Stimulated activated CD4-positive, alpha-beta T cell treated with anti-CD3 and anti-CD28 coated beads, Interleukin-15, amount 100 ng/mL, for 48 hours (primary cell): ENCODE measurements at places on chromosomes 1 and 21.

DNA sequence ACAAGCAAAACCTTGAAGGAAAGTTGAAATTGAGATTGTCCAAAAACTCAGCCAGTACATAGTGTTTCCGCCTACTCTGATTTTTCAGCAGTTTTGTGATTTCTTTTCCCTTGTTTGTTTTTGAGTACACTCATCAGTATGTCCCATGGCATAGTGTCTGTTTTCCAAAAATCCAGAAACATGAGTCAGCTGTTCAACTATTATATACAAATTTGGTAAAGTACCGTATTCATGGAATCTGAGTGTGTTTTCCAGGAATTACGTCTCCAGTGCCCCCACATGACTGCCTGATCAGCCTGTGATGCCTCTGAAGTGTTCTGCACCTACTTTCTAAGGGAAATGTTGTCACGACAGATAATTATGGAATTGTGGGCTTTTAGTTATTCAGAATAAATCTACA lies 186.8 kb downstream of the LTN1 start:
- no peak for DNase-seq

GRCh38 chr21:42316891-42317290 lies 1.7 kb upstream of the TFF3 start:
- DNase-seq, result no peak

- DNase-seq, result no peak
Measured at GRCh38 chr1:220999872-221000863, 120.9 kb downstream of the HLX start.

DNA sequence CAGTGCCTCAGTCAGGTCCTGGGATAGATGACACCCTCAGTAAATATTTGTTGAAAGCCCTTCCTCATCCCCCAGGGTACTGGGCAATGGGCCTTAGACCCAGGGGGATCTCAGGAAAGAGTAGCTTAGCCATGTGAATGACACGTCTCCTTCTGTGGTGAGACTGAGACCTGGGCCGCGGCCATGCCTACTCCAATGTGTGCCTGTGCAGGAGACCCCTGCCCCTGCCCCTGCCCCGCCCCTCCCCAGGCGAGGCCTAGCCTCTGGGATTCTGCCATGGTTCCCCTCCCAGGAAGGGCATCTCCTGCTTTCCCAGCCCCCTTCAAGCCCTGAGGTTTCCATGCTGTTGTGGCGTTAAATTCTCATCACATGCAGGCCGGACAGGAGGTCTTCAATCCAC lies 7.1 kb downstream of the MYOM3 start:
- DNase-seq, result no peak

GRCh38 chr1:20493839-20494608 lies 8.0 kb upstream of the CAMK2N1 start:
- peak; percentile 62 for DNase-seq

DNA sequence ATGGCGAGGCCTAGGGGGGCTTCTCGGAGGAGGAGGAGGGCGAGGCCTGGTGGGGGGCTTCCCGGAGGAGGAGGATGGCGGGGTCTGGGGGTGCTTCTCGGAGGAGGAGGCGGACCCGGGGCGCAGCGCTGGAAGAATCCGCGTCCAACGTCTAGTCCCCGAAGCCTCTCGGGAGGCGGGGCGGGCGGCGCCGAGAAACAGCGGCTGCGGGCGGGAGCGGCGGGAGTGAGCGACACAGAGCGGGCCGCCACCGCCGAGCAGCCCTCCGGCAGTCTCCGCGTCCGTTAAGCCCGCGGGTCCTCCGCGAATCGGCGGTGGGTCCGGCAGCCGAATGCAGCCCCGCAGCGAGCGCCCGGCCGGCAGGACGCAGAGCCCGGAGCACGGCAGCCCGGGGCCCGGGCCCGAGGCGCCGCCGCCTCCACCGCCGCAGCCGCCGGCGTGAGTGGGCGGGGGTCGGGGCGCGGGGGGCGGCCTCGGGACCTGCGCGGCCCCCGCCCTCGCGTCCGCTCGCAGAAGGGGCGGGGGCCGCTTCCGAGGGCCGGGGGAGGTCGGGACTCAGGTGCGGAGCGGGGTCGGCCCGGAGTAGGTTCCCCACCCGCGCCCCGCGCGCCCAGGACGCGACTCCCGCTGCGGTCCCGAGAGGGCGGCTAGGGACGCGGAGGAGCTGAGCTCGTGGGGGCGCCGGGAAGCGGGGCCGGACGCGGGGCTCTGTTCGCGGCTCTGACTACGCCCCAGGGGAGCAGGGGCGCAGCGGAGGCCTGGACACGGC lies at the start of gene KLHL17:
TSS of gene KLHL17 (plus strand) at position 222 of the 769 bp plus-strand sequence. CDS start at position 332, 110 bp downstream.
- peak; percentile 68 for DNase-seq

- DNase-seq, result no peak
Measured at GRCh38 chr1:12140016-12140415, 26.8 kb upstream of the TNFRSF1B start.

- DNase-seq, result no peak
Measured at GRCh38 chr1:59379371-59379728, 82.5 kb downstream of the FGGY start.

DNA sequence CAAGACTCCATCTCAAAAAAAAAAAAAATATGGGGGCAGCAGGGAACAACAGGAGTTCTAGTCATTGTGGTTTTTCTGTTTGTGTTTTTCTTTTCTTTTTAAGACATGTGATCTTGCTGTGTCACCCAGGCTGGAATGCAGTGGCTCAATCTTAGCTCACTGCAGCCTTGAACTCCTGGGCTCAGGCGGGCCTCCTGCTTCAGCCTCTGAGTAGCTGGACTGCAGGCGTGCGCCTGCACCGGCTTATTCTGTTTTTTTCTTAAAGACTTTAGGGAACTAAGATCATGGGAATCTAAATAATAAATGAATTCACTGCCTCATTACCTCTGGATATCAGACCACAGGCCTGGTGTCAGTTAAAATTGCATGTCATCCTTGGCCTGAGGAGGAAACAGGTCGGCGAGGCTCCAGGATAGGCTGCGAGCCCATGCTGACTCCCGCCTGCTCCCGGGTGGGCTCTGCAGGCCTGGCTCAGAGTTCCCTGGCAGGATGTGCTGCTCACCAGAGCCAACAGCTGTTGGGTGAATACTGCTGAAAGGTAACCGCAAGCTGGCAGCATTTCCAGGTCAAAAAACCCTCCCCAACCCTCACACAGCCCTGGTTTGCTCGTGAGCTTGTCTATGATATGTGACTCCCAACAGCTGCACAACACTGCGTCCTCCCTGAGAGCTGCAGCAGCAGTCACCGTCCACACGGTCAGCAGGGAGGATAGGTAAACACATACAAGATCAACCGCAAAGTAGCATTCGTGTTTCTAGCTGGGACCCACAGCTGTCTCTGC lies 58.1 kb downstream of the SCCPDH start:
- DNase-seq, result no peak

GRCh38 chr1:229031061-229031460 lies 239.8 kb upstream of the RAB4A start:
- DNase-seq, result no peak

DNA sequence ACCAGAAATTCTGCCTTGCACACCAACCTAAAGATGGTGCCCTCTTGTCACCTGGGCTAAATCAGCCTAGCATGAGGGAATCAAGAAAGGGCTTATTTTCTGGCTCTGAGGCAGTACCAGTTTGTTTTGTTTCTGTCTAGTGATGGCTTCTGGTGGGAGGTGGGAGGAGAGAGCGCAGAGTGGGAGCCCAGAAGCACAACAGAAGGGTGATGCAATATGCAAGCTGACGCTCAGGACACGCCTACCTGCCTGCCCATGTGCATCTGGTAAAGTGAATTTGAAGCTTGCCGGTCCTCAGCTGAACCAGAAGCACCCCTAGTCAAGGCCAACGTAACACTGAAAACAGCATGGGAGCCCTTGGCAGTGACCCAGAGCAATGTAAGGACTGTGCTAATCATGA lies 138.4 kb upstream of the TIAM1 start:
- no peak for DNase-seq

DNA sequence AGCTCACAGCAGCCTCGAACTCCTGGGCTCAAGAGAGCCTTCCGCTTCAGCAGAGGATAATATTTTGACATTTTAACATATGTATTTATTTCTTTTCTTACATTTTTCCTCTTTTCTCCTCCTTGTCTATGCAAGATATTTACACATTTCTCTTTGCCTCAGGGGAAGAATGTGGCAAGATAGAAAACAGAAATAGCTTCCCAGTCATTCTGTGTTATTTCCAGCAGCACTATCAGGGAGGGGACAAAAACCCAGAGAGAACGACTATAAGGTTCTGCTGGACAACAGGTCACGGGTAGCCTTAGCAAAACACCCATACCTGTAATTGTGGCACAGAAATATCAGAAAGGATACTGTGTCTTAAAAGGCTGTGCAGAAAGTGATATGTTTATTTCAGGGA lies 7.9 kb downstream of the CD1D start:
- DNase-seq, result no peak

DNA sequence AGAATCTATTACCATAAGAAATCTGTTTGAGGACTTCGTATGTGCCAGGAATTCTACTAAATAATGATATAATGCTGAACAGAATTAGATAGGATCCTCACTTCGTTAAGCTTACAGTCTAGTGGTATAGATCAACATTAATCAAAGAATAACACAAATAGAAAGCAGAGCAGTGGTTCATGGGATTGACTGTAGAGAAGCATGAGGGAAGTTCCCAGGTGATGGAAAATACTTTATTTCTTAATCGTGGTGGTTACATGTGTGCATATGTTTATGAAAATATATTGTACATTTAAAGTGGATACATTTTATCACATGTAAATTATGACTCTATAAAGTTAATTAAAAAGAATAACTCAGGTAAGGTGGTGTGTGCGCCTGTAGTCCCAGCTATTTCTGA lies 110.5 kb downstream of the OSBPL9 start:
- DNase-seq, result no peak

GRCh38 chr1:10495952-10496351 lies 21.2 kb downstream of the PEX14 start:
- no peak for DNase-seq

DNA sequence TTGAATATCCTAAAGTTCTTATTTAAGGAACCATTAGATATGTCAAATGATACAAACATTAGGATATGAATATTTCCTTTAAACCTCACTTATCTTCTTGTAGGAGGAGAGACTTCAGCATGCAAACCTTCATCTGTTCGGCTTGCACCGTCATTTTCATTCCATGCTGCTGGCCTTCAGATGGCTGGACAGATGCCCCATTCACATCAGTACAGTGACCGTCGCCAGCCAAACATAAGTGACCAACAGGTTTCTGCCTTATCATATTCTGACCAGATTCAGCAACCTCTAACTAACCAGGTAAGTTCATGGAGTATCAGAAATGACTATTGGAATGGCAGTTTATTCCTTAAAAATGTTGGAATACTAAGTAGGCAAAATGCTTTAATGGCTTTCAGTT lies 106.0 kb downstream of the DYRK1A start:
- no peak for DNase-seq

GRCh38 chr1:163395790-163396189 lies 74.0 kb downstream of the NUF2 start:
- DNase-seq, result no peak

DNA sequence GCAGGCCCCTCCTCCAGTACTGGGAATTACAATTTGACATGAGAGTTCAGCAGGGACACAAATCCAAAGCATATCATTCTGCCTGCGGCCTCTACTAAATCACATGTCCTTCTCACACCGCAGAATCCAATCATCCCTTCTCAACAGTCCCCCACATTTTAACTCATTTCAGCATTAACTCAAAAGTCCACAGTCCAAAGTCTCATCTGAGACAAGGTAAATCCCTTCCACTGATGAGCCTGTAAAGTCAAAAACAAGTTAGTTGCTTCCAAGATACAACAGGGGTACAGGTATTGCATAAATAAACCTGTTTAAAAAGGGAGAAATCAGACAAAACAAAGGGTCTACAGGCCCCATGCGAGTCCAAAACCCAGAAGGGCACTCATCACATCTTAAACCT lies 64.0 kb downstream of the EBNA1BP2 start:
- DNase-seq, result no peak

- no peak for DNase-seq
Measured at GRCh38 chr1:7541629-7542028, 229.5 kb upstream of the VAMP3 start.

DNA sequence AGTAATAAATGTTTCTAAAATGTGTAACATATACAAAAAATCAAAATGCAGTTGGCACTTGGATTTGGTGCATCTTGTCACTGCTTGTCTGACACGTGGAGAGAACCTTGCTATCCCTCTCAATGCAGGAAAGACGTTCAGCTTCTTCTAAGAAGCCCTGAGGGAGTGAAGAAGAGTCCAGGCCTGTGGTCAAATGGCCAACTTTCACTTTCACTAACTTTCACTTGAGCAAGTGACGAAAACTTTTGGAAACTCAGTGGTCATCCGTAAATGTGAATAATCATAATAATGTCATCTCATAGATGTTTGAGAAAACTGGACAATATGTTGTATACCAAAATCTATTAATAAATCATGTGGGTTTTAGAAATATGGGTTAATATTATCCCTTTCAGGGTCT lies 61.9 kb downstream of the ERG start:
- no peak for DNase-seq

GRCh38 chr1:39266269-39266668 lies 61.8 kb downstream of the MACF1 start:
- DNase-seq, result no peak

DNA sequence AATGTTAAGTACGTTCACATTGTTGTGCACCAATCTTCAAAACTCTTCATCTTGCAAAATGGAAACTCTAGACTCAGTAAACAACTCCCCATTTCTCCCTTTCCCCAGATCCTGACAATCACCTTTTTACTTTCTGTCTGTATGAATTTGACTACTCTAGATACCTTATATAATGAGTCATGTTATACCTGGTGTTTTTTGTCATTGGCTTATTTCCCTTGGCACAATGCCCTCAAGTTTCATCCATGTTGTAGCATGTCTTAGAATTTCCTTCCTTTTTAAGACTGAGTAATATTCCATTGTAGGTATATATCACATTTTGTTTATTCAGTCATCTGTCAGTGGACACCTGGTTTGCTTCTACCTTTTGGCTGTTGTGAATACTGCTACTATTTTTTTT lies 399.5 kb downstream of the LMO4 start:
- no peak for DNase-seq

GRCh38 chr21:41367945-41368734 lies 6.3 kb downstream of the MX2 start:
- DNase-seq, result no peak

DNA sequence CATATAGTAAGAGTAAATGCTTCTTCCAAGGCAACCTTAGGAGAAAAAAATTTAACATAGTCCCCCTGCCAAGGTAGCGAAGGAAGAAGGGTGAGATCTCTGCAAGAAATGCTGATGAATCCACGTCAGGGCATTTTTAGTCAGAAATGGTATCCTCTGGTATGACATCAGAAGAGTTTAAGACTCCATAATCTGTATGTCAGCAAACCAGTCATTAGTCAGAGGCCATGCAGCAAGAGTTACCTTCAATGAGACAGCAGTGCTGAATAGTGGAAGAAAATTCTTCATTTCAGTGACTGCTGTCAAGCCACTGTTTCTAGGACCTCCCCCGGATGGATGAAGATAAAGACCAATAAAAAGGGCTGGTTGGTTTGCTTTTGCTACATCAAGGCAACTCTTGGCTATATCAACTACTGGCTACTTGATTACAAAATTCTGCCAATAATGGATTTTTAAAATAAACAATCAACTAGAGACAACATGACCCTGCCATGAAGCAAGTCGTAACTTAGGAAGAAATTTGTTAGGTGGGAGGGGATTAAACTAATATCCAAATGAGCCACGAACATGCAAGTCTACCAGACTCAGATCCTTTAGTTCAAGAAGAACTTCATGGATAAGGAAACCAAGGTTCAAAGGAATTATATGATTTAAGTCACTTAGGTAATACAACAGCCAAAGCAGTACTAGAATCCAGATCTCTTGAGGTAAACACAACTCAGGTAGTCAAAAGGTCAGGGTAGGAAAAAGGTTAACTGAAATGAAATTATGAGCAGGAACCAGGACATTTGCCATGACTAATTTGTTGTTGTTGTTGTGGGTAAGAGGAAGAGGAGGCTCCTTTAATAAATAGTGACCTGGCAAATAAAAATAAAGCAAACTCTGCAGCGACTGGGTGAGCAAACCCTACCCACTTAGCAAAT lies 25.6 kb upstream of the GUCA2A start:
- no peak for DNase-seq
